ENCODE measurements at places on chromosomes 13 and 19. TPM values are rescaled to one million over a fixed set of nuclear protein-coding genes. Genes with fewer than 3 reads are reported as not detected.

DNA sequence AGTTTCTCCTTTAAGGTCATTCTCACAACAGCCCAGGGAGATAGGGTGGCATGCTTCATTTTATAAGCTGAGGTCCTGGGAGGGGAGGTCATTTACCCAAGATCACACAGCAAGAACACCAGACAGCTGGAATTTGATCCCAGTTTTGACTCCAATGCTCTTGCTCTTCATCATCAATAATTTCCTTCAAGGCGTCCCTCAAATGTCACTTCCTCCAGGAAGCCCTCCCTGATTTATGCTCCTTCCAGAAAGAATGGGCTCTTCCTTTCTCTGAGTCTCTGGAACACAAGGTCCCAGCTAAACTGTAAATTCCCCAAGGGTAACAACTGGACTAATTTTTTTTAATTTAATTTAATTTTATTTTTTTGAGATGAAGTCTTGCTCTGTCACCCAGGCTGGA lies 4.7 kb upstream of the DHX34 start:
- no peak for DNase-seq

DNA sequence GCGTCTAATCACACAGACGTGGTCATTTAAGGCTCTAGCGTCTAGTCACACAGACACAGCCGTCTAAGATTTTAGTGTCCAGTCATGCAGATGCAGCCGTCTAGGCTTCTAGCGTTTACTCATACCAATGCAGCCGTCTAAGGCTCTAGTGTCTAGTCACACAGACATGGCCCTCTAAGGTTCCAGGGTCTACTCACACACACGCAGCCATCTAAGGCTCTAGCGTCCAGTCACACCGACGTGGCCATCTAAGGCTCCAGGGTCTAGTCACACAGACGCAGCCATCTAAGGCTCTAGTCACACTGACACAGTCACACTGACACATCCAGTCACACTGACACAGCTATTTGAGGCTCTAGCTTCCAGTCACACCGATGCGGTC lies 55.7 kb downstream of the KLF2 start:
- DNase-seq = no peak

DNA sequence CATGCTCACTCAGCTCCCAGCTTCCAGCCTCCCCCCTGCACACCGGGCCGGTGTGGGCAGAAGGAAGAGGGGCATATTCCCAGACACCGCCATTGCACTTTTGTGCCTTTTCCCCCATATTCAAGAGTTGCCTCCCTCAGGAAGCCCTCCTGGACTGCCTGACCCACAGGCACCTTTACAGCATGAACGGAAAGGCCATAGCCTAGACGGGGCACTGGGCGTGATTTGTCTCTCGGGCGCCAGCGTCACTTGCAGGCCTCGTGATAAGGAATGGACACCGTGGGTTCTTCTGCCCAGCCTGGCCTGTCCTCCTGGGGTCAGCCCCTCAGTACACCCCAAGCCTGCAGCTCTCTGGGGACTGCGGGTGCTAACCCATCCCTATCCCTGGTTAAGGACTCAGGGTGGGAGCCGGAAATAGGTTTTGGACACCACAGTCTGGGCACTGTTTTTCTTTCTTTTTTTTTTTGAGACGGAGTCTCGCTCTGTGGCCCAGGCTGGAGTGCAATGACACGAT lies 933 bp upstream of the UQCR11 start:
- no peak for DNase-seq

GRCh38 chr19:30227661-30228112 lies 144.5 kb upstream of the ZNF536 start:
- peak; percentile 90 for DNase-seq

DNA sequence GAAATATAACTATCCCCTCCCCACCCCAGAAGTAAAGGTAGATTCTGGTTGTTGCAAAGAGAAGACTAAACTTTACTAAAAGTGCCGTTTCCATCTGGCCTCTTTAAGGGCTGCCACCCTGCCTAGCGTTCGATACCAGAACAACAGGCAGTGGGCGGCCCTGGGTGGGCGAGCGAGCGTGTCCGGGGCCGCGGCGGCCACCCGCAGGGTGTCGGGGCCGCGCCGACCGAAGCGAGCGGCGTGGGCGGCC lies 2.6 kb downstream of the FGF9 start:
- DNase-seq = no peak

Gene ZNF98
- total RNA-seq = not detected

GRCh38 chr19:31270897-31271296 lies 78.3 kb downstream of the TSHZ3 start:
- DNase-seq = no peak

DNA sequence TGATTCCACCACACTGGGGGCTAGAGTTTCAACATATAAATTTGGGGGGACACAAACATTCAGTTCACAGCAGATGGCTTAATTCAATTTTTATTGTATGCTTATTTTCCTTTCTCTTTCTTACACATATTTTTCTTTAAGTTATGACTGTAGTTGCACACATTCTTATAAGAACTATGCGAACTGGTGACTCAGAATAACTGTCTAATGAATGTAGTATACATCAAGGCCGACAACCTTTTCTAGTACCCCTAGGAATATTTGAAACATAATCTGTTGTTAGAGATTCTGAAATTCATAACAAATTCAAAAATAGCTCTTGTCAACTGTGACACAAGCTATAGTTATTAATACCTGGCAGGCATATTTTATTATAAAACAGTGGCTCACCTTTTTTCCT lies 695.6 kb downstream of the PCDH9 start:
- DNase-seq = no peak

DNA sequence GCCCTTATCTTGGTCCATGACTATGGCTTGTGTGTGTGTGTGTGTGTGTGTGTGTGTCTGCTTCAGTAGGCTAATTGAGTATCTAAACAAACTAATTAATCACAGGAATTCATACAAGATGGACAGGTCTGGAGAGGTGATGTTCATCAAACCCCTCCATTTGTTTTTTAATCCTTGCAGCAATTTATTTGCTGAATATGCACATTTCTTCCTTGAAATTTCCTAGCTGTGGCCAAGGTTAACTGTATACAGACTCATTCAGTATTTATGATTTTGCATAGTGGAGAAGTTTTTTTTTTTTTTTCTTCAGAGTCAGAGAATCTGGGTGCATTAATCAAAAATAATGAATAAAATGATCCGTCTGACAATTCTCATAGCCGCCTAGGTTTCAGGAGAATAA lies 74.7 kb upstream of the TSHZ3 start:
- no peak for DNase-seq

Gene IGFLR1
- total RNA-seq = 4.7 TPM

Gene MAP4K1
- total RNA-seq = 6.3 TPM

DNA sequence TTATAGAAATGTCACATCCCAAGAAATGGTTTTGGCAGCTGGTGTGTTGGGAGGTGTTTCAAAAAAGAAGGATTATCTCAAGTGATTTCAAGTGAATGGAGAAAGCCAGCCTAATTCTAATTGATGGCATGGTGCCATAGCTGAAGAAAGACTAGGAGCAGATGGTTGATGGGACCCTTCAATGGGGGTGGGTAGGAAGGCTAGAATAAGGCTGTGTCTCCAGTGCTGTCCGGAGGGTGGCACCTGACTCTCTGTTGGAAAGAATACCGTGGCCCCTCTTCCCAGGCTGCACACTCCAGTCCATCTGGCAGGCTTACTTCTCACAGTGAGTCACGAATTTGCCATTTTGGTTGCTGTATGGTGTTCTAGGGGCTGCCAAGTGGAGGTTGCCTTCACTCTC lies 51.0 kb upstream of the GPR12 start:
- DNase-seq = no peak
